ENCODE measurements at places on chromosomes 4 and X. TPM values are rescaled to one million over a fixed set of nuclear protein-coding genes. Genes with fewer than 3 reads are reported as not detected.

Gene SLITRK2
- not detected for total RNA-seq

Gene PRRG1
- total RNA-seq, result not detected

Gene MEPE
- total RNA-seq, result not detected

Gene AMELX
- not detected for total RNA-seq

Gene HSFX4
- total RNA-seq, result not detected

Gene NSG1
- 37.9 TPM for total RNA-seq

Gene CACNA1F
- total RNA-seq, result not detected

Gene VCX3B
- total RNA-seq, result not detected

DNA sequence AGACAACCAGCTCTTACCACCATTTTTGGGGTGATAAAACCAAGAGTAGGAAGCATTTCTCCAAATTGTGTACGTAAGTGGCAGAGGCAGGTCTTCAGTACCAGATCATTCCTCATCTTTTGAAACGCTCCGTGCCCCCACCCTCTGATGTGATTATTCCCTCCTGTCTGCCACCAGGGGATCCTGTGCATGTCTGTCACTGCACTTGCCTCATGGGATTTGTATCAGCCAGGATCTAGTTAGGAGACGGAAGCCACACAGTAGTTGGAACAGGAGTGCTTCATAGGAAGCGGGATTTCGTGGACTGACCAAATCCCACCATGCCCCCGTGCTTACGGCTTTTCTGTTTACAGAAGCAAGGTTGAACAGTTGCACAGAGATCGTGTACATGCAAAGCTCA lies 75.5 kb downstream of the SHROOM2 start:
- no peak for DNase-seq

GRCh38 chrX:13693341-13693961 lies 4.5 kb downstream of the RAB9A start:
- peak; percentile 16 for DNase-seq

DNA sequence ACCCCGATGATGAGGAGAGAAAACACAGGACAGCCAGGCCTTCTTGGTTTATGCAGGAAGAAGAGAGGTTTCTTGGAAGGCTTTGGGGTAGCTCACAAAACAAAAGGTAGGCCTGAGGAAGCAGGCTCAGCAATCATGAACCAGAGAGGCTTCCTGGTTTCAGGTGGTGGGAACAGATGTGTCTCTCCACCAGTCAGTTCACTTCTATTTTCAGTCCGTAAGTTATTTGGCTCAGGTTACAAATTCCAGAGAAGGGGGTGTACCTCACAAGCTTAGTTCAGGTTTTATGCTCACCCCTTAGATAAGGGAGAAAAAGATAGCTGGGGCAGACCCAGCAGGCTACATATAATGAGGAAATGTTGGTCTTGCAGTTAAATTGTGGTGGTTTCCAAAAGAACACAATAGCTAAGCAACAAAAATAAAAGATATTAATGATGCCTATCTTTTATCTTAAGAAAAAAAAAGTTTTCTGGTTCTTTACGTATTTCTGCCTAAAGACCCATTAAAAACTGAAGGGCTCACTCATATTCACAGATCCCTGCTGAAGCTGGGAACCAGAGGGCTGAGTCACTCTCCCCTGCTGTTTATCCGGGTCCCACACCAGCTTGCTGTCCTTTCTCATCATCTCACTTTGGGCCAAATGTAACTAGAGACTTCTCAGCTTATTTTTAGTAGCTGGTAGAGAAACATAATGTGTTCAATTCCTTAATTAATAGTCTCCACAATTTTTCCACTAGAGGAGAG lies 177.0 kb downstream of the CAMK2D start:
- peak; percentile 80 for DNase-seq

DNA sequence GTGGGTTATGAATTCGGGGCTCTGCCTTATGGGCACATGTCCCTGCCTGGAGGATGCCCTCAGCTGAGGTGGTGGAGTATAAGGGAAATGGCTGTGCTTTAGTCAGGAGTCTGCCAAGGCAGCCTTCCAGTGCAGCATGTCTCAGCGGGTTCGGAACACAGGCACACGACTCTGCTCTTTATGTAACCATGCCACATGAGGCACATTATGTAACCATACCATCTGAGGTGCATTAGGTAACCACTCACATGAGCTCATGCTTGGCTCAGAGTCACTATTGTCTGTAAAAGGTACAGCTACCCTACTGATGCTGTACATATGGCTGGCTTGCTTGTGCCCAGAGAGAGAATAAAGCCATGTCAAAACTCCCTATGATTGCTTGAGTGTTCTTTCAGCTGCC lies 723.6 kb downstream of the TRAM1L1 start:
- peak; percentile 85 for DNase-seq

DNA sequence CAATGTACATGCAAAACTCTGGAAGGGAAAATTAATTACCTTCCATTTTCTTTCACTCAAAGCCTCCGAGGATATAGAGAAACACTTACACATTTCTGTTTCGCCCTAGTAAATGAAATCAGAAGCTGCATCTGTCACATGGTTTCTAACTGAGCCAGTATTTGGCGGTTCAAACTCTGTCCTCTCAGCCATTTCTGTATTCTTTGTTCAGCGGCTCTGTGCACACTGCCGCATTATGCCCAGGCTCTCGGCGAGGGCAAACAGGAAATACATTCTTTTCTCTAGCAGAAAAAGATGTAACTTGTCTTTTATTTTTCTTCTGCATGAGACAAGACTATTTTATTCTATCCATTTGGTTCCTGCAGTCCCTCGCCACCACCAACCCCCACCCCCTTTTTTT lies 71.4 kb upstream of the GPM6B start:
- no peak for DNase-seq

- no peak for DNase-seq
Measured at GRCh38 chr4:172599554-172599953, 569.1 kb upstream of the GALNT7 start.

DNA sequence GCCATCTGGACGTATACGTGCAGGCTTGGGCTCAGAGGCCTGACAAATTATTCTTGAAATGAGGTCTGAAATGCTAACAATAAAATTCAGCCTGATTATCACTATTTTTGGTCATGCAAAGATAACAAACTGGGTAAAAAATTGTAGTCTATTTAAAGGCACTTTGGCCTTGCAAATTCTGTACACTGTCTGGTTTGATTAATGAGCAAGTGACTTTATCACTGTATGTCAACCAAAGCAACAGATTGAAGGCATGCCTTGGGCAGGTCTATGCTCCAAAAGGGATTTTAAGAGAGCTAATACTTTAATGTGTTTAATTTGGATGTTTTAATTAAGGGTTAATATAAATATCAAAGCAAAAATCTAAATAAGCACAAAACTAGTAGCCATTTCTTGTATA lies 1034.9 kb upstream of the GRID2 start:
- DNase-seq, result no peak

GRCh38 chrX:97481228-97481627 lies 597.5 kb downstream of the RPA4 start:
- no peak for DNase-seq

DNA sequence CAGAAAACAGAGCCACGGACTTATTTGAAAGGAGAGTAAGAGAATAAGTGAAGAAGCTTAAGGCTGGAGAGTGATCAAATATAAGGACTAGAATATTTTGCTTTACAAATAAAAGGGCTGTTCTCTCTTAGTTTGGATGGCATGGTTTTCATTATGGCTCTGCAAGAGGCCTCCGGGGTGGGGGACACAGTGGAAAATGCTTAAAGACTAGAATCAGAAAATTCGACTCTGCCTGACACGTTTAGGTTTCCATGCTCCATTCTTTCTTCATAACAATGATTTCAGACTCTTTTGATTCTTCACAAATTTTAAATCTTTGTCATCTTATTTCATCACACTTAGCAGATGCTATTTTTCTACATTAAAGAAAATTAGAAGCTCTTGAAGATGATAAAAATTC lies 632.4 kb upstream of the BOD1L1 start:
- no peak for DNase-seq

GRCh38 chr4:88753658-88754571 lies 56.3 kb upstream of the NAP1L5 start:
- DNase-seq, result peak; percentile 62

DNA sequence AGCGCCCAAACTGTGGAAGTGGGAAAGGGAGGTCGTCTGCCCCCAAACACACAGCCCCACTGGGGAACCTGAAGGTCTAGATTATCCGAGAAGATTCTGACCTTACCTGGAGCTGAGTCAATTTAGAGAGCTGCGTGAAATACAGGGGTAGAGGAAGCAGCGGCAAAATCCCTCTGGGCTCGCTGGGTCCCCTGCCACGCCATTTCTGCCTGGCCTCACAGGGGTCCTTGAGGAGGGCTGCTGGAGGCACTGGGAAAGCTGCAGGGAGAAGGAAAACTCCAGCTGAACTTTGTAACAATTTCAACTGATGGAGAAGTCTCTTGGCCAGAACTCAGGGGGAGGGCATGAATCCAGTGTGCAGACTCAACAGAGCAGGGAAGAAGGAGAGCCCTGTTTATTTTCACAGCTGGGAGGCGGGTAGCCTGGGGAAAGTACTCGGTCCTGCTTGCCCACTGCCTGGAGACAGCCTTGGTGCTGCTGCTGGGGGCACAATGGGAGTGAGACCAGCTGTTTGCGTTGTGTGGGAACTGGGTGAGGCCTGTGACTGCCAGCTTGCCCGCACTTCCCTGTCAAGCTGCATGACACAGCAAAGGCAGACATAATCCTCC lies 93.2 kb upstream of the MAPK10 start:
- DNase-seq, result no peak

DNA sequence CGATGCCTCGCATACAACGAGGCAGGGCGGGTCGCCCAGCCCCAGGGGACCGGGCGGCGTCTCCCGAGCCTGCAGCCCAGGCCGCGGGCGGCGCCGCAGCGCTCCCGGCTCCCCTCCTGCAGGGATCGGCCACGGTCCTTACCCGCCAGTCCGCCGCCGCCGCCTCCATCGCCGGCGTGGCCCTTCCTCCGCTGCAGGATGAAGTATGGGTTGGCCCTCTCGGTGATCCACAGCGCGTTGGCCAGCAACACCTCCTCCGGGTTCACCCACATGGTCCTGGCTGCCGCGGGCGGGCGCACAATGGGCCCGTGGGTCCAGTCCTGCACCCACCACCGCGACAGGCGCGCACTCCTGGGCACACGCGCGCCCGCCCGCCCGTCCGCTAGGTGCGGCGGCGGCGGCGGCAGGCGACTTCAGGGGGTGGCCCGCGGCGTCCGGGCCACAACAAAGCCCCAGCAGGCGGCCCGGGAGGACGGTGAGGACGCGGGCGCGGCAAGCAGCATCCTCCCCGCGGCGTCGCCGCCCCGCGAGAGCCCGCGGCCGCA lies 339 bp downstream of the TBC1D9 start:
- DNase-seq, result peak; percentile 55

DNA sequence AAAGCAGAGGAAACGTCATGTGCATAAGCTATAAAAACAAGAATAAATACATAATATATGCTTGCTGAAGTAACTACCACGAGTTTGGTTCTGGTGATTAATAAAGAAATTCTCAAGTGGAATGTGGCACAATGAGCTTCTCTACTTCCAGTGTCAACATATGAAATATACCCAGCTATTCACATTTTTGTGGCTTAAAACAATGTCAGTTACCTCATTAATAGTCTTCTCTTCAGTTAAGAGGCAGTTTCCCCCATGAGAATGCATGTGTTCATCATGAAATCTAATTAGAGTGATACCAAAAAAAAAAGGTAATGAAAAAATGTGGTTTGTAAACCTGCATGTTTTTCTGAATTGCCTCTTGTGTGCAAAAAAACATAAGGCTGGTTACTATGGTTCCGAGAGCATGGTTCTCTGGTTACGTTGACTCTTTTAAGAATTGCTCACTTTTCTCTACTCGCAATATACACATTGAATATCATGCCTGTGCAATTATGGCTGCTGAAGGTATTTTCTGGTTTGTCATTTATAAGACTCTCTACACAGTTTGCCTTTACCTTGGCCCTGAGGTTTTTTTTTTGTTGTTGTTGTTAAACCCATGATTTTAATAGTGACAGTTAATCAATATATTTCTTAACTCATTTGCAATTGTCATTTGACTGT lies 108.2 kb downstream of the PCDH7 start:
- DNase-seq, result no peak

- DNase-seq, result no peak
Measured at GRCh38 chr4:168845897-168846296, 164.2 kb downstream of the CBR4 start.

DNA sequence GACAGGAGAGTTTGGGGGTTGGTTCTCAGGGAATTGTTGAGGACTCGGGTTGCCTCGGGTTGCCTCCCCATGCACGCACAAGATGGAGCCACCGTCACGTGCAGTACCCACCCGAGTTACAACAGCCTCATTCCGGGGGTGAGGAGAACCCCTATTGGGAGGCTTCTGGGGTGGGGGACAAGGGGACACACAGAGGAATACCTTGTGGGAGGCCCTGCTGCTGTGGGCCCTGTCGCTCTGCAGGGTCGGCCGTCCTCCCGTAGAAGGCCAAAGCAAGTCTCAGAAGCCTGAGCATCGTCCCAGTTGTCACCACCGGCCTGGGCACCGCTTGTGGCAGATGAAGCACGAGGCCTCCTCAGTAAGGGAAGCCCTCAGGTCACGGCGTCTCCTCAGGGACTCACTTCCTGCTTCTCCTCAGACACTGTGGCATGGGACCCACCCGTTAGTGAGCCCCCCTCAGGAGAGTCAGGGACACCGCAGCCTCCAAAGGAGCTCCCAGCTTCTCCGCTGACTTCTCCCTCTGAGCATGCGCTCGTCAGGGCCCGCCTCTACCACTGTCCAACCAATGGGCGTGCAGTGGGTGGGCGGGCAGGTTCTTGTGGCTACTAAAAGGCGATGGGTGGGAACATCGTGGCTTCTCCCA lies at the start of gene CT55:
Gene CT55 (minus strand): TSS at position 522 of the 643 bp plus-strand sequence. CDS start 227 bp downstream, at position 295.
- DNase-seq, result no peak

DNA sequence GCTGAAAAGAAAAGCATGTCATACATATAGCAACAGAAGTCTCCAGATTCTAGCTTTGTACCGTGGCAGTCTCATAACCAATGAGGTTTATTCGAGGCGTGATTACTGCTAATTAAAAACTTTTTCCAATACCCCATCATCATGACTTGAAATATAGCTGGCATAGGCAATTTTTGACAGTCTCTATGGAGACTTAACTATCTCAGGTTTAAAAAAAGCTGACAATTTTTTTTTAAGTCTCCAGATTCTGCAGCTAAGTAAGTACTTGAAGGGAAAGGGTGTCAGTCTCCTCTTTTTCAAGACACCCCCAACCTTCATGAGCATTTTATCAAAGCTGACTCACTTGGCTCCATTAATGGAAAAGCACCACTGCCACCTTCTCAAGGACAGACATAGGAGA lies 126.3 kb upstream of the RXFP1 start:
- DNase-seq, result no peak

All from G401 (cell line).